ENCODE measurements at places on chromosomes 11 and 22. TPM values are rescaled to one million over a fixed set of nuclear protein-coding genes. Genes with fewer than 3 reads are reported as not detected.
A peak's percentile ranks its signal among the peaks of the same experiment; 100 is the strongest.

DNA sequence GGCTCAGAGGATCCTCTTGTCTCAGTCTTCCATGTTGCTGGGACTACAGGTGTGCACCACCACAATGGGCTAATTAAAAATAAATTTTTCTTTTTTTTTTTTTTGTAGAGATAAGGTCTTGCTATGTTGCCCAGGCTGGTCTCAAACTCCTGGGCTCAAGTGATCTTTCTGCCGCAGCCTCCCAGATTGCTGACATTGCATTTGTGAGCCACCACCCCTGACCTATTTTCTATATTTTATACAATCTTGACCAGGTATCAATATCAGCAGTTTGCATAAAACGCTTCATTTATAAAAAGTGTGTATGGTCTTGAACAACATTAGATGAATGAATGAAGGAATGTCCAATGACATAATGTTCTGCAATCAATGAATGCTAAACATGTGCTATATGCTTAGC lies 9.1 kb upstream of the STX3 start:
- no peak overlapping the region for H3K27ac ChIP-seq
- no peak overlapping the region for H3K4me3 ChIP-seq
- no peaks in the 10 kb centered on the region for H3K27me3 ChIP-seq
- H3K36me3 ChIP-seq = no peaks in the 10 kb centered on the region
- no peak for DNase-seq
- H3K4me1 ChIP-seq = no peaks in the 10 kb centered on the region

The CASP5 gene
- polyA plus RNA-seq = 9.1 TPM

- H3K27me3 ChIP-seq = no peaks in the 10 kb centered on the region
- H3K4me1 ChIP-seq = no peaks in the 10 kb centered on the region
- no peak overlapping the region for H3K4me3 ChIP-seq
Observed at GRCh38 chr11:63834535-63835157, 4.3 kb upstream of the MARK2 start.

The GRIA4 gene
- polyA plus RNA-seq = 0.34 TPM

The OR2AT4 gene
- polyA plus RNA-seq = 2.5 TPM

- no peak for DNase-seq
- no peaks in the 10 kb centered on the region for H3K4me1 ChIP-seq
- H3K27me3 ChIP-seq = no peaks in the 10 kb centered on the region
- H3K27ac ChIP-seq = no peak overlapping the region
Observed at GRCh38 chr22:19412478-19412877, 19.1 kb downstream of the HIRA start.

The RAB39A gene
- polyA plus RNA-seq = 0.27 TPM

GRCh38 chr22:50531962-50532674 lies 2.3 kb upstream of the TYMP start:
- peak; percentile 74 for DNase-seq
- H3K4me1 ChIP-seq = no peaks in the 10 kb centered on the region
- H3K4me3 ChIP-seq = peak overlapping the region; percentile 45
- H3K27ac ChIP-seq = peak overlapping the region; percentile 95
- H3K27me3 ChIP-seq = peaks cover 37% of the 10 kb centered on the region

DNA sequence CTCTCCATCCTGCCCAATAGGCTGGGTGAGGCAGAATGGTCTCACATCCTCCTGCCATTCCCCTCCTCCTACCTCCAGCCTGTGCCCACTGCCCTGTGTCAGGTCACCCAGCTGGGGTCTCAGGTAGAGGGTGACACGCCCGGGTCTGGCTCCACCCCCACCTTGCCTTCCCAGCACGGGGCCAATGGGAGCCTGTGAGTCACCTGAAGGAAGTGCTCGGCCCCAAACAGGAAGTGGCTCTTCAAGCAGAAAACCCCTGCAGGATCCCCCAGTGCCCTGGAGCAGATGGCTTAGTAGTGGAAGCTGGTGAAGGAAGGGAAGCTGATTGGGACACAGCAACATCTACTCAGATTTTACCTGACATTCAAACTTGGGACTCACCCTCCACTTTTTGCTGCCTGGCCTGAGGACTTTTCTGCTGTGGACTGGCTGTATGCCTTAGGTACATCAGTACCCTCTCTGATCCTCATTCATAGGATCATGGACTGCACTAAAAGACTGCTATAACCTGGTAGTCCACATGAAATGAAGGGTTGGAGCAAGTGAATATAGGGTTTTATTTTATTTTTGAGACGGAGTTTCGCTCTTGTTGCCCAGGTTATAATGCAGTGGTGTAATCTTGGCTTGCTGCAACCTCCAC lies 33.4 kb downstream of the GDPD5 start:
- H3K4me3 ChIP-seq = no peak overlapping the region
- H3K27ac ChIP-seq = no peak overlapping the region
- no peaks in the 10 kb centered on the region for H3K27me3 ChIP-seq
- peak; percentile 20 for DNase-seq
- H3K36me3 ChIP-seq = peaks cover 3% of the 10 kb centered on the region

All from small intestine (tissue), 16 donors.